ENCODE measurements at places on chromosomes 5 and 9. TPM values are rescaled to one million over a fixed set of nuclear protein-coding genes. Genes with fewer than 3 reads are reported as not detected.

The NAIP gene
- 26.6 TPM for total RNA-seq

The SMIM33 gene
- total RNA-seq: not detected

- DNase-seq: no peak
Measured at GRCh38 chr9:112711050-112711689, 6.7 kb downstream of the INIP start.

DNA sequence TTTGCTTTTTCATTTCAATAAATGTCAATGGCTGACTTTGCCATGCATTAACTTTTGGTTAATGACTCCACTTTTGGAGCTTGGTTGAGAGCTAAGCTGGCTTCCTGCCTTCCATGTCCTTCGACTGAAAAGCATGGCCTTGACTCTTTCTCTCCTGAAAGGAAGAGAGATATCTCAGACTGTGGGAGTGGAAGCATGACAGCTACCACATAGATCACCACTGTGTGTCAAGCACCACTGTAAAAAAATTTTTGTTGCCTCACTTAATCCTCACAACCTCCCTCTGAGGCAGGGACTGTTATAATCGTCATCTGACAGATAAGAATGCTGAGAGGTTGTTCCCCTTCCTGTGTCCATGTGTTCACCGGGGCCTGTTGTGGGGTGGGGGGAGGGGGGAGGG is 184.8 kb downstream of the RORB start:
- no peak for DNase-seq

DNA sequence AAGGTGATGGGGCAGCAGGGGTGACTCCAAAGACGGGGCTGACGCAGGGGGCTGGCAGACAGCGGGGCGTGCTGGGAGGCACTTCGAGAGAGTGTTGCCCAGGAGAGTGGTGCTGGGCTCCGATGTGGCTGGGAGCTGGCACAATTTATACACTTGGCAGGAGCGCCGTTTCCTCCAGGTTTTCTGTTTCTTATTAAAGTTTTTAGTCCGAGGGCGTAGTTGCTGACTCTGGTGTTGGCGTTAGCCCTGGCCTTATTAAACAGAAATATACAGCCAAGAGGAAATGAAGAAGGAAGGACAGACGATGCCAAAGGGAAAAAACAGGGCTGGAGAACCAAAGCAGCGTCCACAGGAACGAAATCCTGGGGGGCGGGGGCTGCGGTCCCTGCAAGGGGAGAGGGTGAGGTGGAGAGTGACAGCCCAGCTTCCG is 139.6 kb upstream of the PHYKPL start:
- no peak for DNase-seq

The TUBB4B gene
- total RNA-seq: 148 TPM

DNA sequence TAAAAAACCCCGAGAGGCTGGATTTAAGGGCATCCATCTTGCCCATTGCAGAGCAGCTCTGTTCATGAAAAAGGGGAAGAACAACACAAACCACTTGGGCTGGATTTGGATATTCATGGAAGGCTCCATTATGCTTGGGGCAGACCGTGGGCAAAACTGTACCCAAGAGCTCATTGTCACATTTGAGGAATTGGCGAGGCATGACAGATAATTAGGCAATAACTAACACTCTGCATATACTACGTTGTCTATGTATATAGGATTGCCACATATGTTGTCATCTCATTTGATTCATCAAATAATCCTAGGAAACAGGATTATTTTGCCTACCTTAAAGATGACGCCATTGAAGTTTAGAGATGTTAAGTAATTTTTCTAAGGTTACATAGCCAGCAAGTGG is 255.4 kb downstream of the SMARCA2 start:
- DNase-seq: no peak

GRCh38 chr5:41503860-41504259 is 6.5 kb downstream of the PLCXD3 start:
- no peak for DNase-seq

GRCh38 chr5:167658889-167659288 is 632.6 kb upstream of the WWC1 start:
- DNase-seq: no peak

The GNA14 gene
- total RNA-seq: 0.22 TPM

DNA sequence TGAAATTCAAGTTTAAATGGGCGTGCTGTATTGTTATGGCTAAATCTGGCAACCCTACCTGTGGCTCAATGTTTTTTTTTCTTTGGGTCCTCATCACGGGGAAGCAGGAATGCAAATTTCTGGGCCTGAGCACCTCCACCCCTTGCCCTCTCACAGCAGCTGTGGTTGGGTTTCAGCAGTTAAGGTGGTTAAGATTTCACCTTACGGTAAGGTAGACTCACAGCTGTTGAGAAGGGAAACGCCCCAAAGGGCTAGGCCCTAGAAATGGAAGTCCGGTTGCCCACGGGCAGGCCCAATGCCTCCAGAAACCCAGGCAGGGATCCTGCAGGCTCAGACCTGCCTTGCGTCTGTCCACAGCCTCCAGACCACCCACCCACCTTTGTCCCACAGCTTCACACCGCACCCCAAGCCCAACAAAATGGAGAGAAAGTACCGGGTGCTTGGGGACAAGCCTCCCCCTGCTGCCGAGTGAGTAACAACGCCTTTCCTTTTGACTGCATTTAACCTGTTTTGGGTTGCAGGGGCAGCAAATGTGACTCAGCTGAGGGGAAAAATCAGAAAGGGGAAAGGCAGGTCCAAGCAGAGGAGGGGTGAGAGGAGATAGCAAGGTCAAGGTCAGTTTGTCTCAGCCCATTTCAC is 48.1 kb upstream of the TDRD7 start:
- no peak for DNase-seq

DNA sequence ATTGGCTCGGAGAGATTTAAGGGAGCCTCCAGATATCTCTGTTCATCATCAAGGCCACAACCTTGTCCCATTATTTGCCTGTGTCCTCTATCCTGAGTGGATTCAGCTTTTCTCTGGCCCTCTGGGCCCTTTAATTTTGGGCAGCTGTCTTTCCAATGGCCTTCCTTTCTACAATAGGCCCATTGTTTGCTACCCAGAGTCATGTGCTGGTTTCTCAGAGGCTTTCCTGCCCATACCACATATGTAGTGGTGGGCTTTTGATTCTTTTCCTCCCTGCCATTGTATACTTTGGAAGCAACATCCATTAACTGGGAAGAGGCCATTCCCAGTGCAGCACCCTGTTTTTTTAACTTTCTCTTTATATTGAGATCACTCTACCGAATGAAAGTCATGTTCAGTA is 233.9 kb upstream of the SGCD start:
- DNase-seq: no peak

DNA sequence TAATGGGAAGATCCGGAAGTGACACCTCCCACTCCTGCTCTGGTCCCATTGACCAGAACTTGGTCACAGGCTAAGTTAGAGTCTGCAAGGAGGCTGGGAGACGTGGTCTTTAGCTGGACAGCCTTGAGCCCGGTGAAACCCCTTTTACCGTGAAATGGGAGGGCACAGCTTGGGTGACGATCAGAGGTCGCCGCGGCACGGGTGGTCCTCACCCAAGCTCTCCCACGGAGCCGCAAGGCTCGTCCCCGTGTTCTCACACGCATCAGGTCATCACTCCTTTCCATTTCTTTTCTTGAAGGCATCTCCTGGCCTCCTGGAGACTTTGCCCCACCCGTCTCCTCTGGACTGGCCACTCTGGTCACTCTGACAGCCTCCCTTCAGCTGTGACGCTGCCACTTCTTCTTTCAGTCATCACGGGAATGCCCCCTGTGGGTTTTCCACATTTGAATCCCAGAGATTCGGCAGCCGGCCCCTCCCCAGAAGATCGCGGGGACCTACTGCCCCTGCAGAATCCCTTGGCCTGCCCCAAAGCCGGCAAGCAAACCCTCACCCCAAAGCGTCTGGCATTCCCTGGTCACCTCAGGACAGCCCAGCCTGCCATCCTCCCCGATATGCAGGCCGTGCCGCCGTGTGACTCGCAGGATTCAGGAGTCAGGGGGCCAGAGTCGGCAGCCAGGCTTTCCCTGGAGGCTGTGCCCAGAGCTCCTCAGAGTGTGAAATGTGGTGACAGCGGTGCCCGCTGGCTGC is 18.9 kb upstream of the EGFL7 start:
- no peak for DNase-seq

- no peak for DNase-seq
Measured at GRCh38 chr5:142906863-142907671, 136.9 kb downstream of the ARHGAP26 start.

GRCh38 chr5:133936651-133937015 is 31.8 kb downstream of the C5orf15 start:
- no peak for DNase-seq

DNA sequence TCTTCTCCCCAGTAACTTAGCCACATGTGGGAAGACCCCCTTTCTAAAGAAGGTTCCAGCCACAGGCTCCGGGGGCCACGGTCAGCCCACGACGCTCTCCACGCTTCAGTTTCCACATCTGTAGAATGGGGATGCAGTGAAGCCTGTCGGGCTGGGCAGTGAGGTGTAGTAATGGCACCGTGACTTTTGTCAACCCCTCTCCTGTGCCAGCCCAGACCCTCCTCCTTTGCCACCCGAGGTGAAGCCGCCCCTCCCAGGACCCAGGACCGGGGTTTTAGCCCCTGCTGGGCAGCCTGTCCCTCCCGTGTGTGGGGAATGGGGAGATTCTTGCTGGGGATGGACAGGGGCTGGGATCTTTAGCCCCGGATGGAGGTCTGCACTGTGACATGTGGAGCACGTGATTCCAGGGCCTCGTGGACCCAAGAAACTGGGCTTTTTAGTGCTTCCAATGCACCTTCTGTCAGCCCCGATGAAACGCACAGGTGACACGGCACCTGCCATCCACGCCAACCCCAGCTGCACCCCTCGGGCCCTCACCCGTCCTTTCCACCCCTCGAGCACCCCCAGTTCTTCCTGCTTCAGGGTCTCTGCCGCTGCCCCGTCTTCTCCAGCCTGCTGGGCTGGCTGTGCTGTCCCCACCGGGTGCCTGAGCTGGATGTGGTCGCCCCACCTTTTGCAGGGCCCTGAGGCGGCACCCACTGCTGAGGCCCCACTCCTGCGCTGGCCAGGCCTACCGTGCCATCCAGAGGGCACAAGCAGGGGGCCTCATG is 13.4 kb upstream of the RNU6ATAC start:
- DNase-seq: no peak

GRCh38 chr5:171771856-171772255 is 13.8 kb upstream of the SMIM23 start:
- DNase-seq: no peak

DNA sequence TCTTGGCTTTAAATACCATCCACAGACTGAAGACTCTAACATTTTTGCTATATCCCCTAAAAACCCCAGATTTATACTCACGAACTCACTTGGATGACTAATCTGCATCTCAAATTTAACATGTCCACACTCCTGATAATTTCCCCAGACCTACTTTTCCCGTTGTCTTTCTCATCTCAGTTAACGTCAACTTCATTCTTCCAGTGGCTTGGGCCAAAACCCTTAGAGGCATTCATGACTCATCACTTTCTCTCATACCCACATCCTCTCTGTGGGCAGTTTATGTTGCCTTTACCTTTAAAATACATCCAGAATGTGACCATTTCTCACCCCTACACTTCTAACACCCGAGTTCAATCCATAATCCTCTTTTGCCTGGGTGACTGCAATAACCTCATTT is 96.7 kb downstream of the EDIL3 start:
- no peak for DNase-seq

The SAXO1 gene
- 0.43 TPM for total RNA-seq

The FABP6 gene
- total RNA-seq: not detected

DNA sequence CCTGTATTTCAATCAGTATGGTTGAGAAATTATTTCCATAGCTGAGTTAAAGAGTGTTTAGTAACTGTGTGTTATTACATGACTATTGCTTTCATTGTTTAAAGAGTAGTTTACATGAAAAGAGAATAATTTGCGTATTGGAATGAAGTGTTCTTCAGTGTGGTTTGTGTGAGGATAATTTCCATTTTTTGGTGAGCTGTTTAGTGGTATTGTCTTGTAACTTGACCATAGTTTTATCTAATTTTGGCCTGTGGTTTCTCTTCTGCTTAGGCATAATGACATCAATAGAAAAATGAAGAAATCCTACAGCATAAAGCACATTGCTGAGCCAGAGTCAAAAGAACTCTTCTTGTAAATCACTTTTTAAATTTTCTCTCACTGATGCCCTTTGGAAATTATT is 151.2 kb downstream of the SNCAIP start:
- DNase-seq: no peak

GRCh38 chr9:107869111-107869510 is 379.5 kb upstream of the KLF4 start:
- no peak for DNase-seq

DNA sequence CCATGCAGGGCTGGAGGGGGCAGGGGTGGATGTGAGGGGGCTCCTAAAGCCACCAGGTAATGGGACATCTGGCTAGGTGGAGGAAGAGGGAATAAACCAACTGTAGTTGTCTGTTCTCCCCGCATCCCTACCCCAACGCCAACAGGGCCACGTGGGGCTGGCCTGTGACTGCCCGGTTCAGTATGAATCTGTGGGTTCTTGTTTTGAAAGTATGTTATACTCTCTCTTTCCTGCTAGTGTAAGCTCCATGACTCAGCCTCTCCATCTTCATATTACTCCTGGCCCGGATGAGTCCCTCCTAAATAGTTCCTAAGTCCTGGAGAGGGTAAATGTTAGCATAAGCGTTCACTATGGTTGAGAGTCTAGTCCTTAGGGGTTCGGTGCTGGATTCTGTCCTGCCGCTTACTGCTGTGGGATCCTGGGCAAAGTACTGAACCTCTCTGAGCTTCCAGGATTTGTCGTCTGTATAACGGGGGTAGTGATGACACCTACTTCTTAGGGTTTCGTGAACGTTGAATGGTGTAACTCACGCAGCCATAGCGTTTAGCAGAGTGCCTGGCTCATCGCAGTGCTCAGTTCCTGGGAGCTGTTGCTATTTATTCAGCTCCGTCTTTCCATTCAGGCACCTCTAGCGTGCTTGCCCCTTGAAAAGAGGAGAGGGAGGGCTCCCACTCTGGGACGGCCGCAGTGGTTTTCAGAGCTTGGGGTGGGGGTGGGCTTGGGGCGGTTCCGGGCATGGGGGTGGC is 28.8 kb downstream of the LHX2 start:
- no peak for DNase-seq

DNA sequence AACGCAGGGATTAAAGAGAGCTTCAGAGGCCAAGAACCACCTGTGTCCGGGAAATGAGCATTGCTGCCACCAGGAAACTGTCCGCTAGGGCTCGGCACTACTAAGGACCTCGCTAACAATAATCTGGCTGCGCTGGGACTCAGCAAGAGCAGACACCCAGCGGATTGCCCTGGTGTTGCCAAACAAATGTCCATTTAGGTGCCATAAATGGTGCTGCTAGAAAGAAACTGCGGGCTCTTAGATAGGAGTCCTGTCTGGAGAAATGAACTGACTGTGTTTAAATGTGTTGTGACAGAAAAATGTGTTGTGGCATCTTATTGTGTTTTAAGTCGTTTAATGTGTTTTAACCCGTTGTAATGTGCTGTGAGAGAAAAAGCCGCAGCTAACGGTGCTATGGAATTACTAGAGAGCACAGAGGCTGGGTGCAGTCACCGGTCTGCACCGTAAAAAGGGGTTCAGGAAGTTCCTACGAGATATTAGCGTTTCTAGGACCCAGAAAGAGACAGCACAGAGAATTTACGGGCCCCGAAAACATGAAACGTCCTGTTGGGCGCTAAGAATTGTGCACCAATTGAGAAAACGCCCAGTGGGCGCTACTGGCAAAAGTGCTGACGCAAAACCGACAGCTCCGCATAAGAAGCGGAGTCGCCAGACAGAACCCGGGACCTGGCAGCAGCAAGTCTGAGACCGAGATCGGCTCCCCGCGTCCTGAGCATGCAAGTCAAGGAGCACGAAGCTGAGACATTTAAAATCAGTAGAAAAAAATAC is 90.6 kb downstream of the ANXA2R start:
- DNase-seq: no peak

- DNase-seq: no peak
Measured at GRCh38 chr5:135242021-135242865, 156.8 kb downstream of the MACROH2A1 start.

The HSPA4 gene
- 111 TPM for total RNA-seq
